ENCODE measurements at places on chromosomes 12 and 14.

GRCh38 chr14:64811676-64812075, 68.0 kb downstream of the SPTB start:
- DNase-seq, result no peak
- no peaks in the 10 kb centered on the region for H3K4me1 ChIP-seq
- no peak overlapping the region for H3K27ac ChIP-seq
- no peak overlapping the region for H3K4me3 ChIP-seq
- H3K36me3 ChIP-seq, result no peaks in the 10 kb centered on the region

DNA sequence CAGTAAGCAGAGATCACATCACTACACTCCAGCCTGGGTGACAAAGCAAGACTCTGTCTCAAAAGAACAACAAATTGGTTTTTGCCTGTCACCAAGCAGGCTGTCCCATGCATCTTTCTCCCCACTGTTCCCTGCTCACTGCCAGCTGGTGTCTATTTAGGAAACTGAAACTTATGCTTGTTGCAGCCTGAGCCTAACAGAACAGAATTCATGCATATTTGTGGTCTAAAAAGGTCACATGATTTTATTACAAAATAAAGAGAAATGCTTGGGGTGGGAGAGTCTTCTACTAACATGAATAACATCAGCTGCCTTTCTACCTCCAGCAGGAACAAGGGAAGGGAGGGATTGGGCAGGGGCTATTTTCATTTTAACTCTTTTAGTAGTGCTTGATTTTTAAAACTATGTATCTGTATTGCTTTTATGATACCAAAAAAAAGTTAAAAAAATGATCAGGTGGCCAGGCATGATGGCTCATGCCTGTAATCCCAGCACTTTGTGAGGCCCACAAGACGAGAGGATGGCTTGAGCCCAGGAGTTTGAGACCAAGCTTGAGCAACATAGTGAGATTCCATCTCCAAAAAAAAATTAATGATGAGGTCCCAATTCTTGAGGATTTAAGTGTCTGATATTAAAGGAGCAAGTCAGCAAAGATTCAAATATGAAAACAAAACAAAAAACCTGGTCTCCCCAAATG, 923 bp downstream of the STAT2 start:
- H3K27ac ChIP-seq, result peak overlapping the region; percentile 87
- no peak for DNase-seq
- peaks cover 9% of the 10 kb centered on the region for H3K4me1 ChIP-seq
- H3K4me3 ChIP-seq, result peak overlapping the region; percentile 95

- DNase-seq, result no peak
- H3K4me3 ChIP-seq, result no peak overlapping the region
- H3K36me3 ChIP-seq, result no peaks in the 10 kb centered on the region
- no peaks in the 10 kb centered on the region for H3K27me3 ChIP-seq
- peaks cover 5% of the 10 kb centered on the region for H3K4me1 ChIP-seq
Measured at GRCh38 chr12:88662093-88662492, 81.8 kb upstream of the KITLG start.

- H3K4me1 ChIP-seq, result peaks cover 8% of the 10 kb centered on the region
- H3K27me3 ChIP-seq, result peaks cover 2% of the 10 kb centered on the region
- peak overlapping the region; percentile 88 for H3K4me3 ChIP-seq
- H3K27ac ChIP-seq, result no peak overlapping the region
Measured at GRCh38 chr12:53078425-53079225, 565 bp downstream of the SPRYD3 start.

- DNase-seq, result no peak
- H3K27ac ChIP-seq, result no peak overlapping the region
- H3K36me3 ChIP-seq, result no peaks in the 10 kb centered on the region
- no peak overlapping the region for H3K4me3 ChIP-seq
- H3K4me1 ChIP-seq, result peaks cover 10% of the 10 kb centered on the region
Measured at GRCh38 chr14:69132513-69133181, 20.3 kb downstream of the DCAF5 start.

- H3K27ac ChIP-seq, result no peak overlapping the region
- H3K36me3 ChIP-seq, result peaks cover 3% of the 10 kb centered on the region
- H3K4me1 ChIP-seq, result peaks cover 14% of the 10 kb centered on the region
- H3K4me3 ChIP-seq, result no peak overlapping the region
Measured at GRCh38 chr12:26769611-26770010, 63.4 kb downstream of the ITPR2 start.

GRCh38 chr14:89576145-89576927, 159.3 kb upstream of the FOXN3 start:
- H3K4me1 ChIP-seq, result peaks cover 38% of the 10 kb centered on the region
- H3K36me3 ChIP-seq, result no peaks in the 10 kb centered on the region
- no peak overlapping the region for H3K4me3 ChIP-seq
- H3K27me3 ChIP-seq, result peaks cover 1% of the 10 kb centered on the region

GRCh38 chr14:27040552-27040951, 442.7 kb upstream of the NOVA1 start:
- H3K27me3 ChIP-seq, result no peaks in the 10 kb centered on the region
- H3K36me3 ChIP-seq, result no peaks in the 10 kb centered on the region
- H3K4me1 ChIP-seq, result no peaks in the 10 kb centered on the region
- H3K4me3 ChIP-seq, result no peak overlapping the region
- no peak overlapping the region for H3K27ac ChIP-seq

GRCh38 chr12:71731439-71732356, 23.0 kb upstream of the RAB21 start:
- no peaks in the 10 kb centered on the region for H3K36me3 ChIP-seq
- H3K27me3 ChIP-seq, result no peaks in the 10 kb centered on the region
- H3K4me3 ChIP-seq, result no peak overlapping the region
- H3K4me1 ChIP-seq, result peaks cover 7% of the 10 kb centered on the region
- DNase-seq, result no peak

DNA sequence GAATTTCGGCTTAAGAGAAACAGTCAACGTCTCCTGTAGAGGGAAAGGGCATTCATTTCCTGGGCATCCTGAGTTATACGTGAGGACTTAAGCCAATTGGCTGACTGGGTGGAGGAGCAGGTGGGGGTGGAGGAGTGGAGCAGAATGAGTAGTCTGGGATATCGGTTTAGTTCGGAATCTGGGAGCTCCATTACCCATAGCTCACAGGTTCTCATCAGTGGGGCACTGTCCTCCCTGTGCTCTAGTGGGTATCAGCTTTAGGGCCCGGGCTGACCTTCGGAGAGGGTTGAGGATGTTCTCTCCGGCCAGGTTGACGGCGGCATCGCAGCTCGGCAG, 704 bp downstream of the SDR39U1 start:
- H3K4me1 ChIP-seq, result peaks cover 30% of the 10 kb centered on the region
- peak overlapping the region; percentile 62 for H3K27ac ChIP-seq
- peak overlapping the region; percentile 91 for H3K4me3 ChIP-seq
- no peak for DNase-seq
- peaks cover 39% of the 10 kb centered on the region for H3K36me3 ChIP-seq
- peaks cover 13% of the 10 kb centered on the region for H3K27me3 ChIP-seq

DNA sequence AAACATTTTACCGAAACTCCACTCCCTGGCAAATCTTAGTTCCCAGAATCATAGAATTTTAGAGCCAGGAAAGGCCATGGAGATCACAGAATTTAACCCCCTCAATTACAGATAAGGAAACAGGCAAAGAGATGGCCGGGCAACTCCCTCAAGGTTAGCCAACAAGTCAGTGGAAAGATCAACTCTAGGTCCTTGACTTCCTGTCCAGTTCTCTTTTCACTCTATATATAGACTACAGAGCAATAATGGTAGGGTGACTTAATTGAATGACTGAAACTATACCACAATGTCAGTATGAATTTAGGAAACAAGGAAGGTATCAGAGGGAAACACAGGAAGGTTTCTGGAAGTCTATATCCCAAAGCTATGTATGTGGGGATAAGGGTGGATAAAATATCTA, 11.6 kb downstream of the OXA1L start:
- peak overlapping the region; percentile 61 for H3K27ac ChIP-seq
- H3K4me1 ChIP-seq, result peaks cover 24% of the 10 kb centered on the region
- no peak for DNase-seq
- H3K36me3 ChIP-seq, result peaks cover 8% of the 10 kb centered on the region
- H3K27me3 ChIP-seq, result peaks cover 3% of the 10 kb centered on the region

Data from endothelial cell (in vitro differentiated cells).